Right ventricle myocardium inferior (tissue), 1 donor: ENCODE measurements at places on chromosomes 13 and 19. TPM values are rescaled to one million over a fixed set of nuclear protein-coding genes. Genes with fewer than 3 reads are reported as not detected.
A peak's percentile ranks its signal among the peaks of the same experiment; 100 is the strongest.

Gene ZNF431
- 13.1 TPM for total RNA-seq

- DNase-seq = no peak
These were observed 28.7 kb upstream of the F2RL3 start for GRCh38 chr19:16860118-16860517.

GRCh38 chr13:45051315-45051714 lies 62.0 kb downstream of the GPALPP1 start:
- no peak for DNase-seq

Gene CUL4A
- 143 TPM for total RNA-seq

- DNase-seq = no peak
These were observed 143.6 kb upstream of the SERP2 start for GRCh38 chr13:44230071-44230470.

Gene OBI1
- total RNA-seq = 9.7 TPM

GRCh38 chr19:17590866-17591265 lies 35.4 kb downstream of the COLGALT1 start:
- DNase-seq = no peak

DNA sequence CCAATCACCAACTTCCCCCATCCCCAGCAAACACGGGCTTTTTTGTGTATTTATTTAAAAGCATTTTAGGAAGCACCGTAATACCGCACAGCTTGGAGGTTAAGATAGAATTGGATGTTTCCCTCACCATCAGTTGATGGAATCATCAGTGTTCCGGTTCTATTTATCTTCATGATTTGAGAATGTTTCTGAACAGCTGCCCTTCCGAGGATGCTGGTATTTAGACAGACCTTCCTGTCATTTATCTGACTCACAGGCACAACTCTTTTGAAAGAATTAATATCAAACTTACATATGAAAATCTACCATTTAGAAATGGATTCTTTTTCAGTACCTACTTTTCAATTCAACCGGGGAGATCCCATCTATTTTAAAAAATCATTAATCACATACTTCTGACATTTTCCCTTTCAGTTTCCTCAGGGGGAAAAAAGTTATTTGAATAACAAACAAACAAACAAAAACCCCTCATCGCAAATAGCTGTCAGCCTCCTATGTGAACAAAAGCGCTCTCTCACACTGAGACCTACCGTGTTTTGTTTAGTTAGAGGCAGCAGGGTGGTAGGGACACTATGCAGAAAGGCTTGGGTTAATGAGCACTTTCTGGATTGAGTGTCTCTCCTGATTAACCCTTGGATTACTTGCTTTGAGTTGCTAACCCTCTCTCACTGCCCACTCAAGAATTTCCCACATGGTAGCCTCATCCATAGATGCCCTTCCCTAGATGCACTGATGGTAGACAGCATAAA lies 189.3 kb downstream of the TM9SF2 start:
- no peak for DNase-seq

DNA sequence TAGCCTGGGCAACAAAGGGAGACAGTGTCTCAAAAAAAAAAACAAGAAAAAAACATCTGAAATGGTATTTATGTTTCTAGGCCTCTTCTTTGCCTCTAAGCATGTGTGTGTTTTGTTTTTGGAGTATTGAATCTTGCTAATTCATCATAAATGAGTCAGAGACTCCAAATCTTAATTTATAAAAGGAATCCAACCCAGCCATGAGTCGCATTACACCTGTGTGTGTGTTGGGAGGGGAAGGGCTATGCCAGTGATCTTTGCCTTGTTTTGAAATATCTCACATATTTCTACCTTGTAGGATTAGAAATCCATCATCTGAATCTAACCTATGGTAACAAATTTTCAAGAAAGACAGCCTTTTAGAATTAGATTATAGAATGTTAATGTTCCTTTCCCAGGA lies 4.0 kb downstream of the ZNF331 start:
- DNase-seq = no peak

DNA sequence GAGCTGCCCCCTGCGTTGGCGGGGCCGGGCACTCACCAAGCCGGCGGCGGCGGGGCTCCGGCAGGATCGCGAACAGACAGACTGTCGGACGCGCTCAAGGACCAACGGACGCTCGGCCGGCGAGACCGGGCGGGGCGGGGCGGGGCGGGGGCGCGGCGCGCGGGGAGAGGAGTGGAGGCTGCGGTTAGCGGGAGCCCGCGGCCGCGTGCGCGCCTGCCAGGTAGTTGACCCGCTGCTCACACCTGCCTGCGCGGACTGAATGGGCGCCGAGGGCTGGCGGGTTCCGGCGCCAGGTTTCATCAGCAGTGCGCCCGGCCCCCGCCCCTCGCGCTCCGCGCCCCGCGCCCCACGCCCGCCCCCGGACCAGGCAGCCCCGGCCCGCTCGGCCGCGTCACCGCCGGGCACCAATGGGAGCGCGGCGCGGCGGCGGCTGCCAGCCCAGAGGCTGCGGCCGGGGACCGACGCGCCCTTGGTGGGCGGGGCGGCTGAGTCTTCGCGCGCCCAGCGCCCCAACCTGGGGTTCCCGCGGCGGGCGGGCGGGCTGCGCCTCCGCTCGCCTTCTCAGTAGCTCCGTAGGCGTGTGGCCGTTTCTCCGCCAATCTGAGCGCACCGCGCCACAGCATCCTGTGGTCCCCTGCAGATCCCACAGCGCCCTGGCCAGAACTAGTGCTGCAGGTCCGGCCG lies at the start of gene SLC7A1:
TSS of gene SLC7A1 (minus strand) at position 309 of the 684 bp plus-strand sequence. CDS start 59,500 bp downstream, outside the sequence.
- peak; percentile 86 for DNase-seq

Gene LILRB1
- 1.8 TPM for total RNA-seq

Gene ZNF382
- 19.5 TPM for total RNA-seq

DNA sequence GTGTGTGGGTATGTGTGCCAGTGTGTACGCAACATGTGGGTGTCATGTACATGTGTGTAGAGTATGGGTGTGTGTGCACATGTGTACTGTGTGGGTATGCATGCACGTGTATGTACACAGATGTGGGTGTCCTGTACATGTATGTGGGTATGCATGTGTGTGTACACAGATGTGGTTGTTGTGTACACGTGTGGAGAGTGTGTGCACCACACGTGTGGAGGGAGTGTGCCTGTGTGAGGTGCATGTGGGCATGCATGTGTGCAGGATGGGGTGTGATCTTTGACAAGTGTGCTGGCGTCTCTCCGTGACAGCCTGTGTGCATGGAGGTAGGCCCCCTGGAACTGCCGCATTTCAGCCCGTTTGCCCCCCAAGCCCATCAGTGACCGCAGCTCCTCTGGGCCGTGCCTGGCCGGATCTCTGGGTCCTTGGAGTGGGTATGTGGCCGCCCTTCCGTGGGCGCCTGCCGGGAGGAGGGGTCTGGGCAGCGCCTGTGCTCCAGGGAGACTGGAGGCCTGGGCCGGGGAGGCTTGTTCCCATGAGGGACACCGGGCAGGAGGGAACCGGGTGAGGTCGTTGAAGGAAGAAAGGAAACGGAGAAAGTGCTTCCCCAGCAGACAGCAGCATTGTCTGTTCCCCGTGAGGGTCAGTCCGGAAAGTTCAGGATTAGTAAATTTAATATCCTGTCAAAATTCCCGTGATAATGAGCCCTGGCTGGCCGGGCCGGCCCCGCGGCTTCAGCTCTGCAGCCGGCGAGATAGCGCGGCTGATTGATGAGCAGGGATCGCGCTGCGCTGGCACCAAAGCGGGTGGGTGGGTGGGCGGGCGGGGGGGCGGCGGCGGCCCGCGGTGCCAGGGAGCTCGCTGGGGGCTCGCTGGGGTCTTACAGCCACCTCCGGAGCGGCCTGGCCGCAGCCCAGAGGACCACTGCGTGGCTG lies 91.1 kb upstream of the SOX1 start:
- no peak for DNase-seq

Gene ERFL
- total RNA-seq = not detected

DNA sequence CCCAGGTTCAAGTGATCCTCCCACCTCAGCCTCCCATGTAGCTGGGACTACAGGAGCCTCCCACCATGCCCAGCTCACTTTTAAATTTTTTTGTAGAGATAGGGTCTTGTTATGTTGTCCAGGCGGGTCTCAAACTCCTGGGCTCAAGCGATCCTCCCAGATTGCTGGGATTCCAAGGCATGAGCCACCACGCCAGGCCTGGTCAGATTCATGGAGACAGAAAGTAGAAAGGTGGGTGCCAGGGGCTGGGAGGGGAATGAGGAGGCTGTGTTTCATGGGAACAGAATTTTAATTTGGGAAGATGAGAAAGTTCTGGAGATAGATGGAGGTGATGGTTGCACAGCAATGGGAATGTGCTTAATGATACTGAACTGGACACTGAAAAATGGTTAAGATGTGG lies 22.3 kb downstream of the ARHGEF18 start:
- DNase-seq = no peak

Gene ZNF155
- total RNA-seq = 7.6 TPM

- DNase-seq = no peak
These were observed 45.1 kb downstream of the EPSTI1 start for GRCh38 chr13:42946927-42947326.

- DNase-seq = no peak
These were observed 230.6 kb downstream of the MTUS2 start for GRCh38 chr13:29050719-29051118.

Gene LRP3
- 17.8 TPM for total RNA-seq

DNA sequence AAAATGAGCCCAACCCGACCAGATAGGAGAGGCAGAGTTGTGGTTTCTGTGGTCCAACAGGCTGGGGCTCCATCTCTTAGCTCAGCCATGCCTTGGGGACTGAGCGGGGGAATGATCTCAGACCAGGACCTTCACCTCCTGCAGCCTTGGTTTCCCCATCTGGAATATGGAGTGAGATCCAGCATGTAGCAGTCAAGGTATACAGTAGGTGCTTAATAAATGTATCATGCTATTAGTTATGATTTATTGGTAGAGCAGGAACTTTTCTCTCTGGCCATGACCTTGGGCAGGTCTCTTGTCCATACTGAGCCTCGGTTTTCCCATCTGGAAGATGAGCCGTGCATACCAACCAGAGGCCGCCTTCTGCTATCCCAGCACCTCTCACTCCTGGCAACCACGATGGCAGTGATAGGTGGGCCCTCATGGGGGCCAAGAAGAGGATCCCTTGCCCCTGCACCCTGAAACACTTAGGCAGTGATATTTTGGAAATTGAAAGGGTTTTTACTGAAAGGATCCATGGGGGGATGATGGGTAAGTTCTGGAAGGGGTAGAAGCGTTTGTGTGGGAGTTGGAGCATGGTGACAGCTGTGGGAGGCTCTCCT lies 9.1 kb downstream of the TM6SF2 start:
- no peak for DNase-seq

- no peak for DNase-seq
These were observed 360 bp upstream of the ZNF69 start for GRCh38 chr19:11887234-11887610.

GRCh38 chr19:50419580-50420035 lies 870 bp downstream of the SPIB start:
- DNase-seq = no peak

Gene USHBP1
- total RNA-seq = 7.6 TPM

- DNase-seq = no peak
These were observed 10.0 kb downstream of the ATP7B start for GRCh38 chr13:52001120-52001731.

- no peak for DNase-seq
These were observed 124.2 kb downstream of the LMO7 start for GRCh38 chr13:75760131-75761021.

Gene SIGLECL1
- not detected for total RNA-seq

GRCh38 chr13:51071493-51071892 lies 39.6 kb downstream of the C13orf42 start:
- DNase-seq = no peak

- no peak for DNase-seq
These were observed 107.5 kb downstream of the MYCBP2 start for GRCh38 chr13:77219401-77219800.

GRCh38 chr13:65090186-65090585 lies 2139.9 kb downstream of the PCDH9 start:
- no peak for DNase-seq

Gene AP1M2
- not detected for total RNA-seq

DNA sequence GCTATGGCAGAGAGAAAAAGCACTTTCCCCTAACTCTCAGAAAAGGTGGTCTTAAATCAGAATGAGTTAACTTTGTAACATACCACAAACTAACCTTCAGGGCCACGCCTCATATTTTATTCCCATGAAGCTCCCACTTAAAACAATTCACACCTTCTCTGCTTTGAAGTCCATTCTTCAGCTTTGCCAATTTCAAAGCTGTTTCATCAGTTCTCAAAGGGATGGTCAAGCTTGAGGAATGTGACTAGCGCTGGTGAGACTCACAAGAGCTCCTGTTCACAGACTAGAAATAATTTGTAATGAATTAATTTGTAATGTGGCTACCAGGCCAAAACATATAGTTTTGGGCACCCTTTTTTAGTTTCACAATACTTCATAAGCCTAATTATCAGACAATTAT lies 68.2 kb downstream of the STK24 start:
- no peak for DNase-seq

Gene ZNF805
- total RNA-seq = 9.7 TPM
